D721Med (cell line): ENCODE measurements at places on chromosomes 5 and 9.

- no peak for DNase-seq
Observed at GRCh38 chr5:180069589-180070247, 1.8 kb downstream of the RNF130 start.

DNA sequence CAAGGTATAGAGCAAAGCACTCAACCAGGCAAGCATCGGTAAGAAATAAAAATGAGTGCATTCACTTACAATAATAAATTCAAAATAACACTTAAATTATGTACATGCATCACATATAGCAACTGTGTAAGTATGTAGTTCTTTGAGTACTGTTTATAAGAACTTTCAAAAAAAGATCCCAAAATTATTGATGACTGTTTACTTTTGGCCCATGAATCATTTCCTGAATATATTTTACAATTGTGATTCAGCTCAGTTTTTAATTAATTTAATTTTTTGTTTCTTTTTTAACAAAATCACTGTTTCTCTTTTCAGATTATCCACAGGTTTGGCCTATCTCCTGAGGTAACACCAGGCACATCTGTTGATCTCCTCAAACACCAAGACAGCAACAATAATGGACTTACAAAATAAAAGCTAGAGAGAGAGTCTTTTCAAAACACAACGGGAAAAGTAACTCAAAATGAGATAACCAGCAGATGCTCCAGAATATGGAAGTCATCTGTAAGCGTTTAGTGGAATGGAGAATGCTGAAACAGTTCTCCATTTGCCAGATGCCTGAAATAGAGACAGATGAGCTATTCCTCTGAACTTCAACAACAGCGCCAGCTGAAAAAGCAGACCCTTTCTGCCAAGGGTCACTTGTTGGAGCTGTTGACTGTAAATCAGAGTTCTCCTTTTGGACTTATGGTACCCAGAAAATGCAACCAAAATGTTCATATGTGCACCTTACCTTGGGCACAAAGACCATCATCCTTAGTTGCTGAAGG, 348.6 kb upstream of the RGMB start:
- DNase-seq = no peak

- no peak for DNase-seq
Observed at GRCh38 chr5:106876665-106877194, 794.0 kb downstream of the EFNA5 start.

DNA sequence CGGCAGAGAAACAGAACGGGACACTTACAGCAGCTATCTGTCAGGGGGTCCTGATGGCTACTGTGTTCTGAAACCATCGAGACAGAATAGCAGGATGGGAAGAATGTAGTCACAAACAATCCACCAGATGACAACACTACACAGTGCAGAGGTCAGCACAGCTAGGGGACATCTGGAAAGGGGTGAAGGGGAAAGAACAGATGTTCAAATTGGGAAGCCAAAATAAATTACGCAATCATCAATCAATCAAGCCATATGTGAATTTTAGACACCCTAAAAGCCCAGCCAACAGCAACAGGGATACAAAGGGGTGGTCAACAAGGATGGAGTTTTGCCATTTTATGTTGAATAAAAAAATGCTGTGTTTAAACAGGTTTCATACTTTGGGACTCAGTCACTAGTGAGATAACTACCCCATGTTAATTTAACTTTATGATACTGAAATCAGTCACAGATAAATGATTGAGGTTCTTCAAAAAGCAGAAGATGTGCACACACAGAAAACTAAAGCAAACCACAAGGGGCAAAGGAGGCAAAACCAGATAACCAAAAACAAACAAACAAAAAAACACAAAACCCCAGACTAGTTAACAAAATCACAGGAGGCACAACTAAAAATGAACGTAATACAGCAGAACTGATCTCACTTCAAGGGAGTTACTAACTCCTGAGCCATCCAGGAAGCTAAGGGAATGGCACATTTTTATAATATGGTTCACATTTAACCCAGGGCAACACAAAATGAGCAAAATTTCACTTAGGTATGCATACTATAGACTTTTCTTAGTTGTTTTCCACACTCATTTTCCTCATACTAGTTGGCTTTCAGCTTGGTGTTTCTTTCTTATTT, 65.9 kb downstream of the HABP4 start:
- DNase-seq = no peak

- DNase-seq = no peak
Observed at GRCh38 chr9:81259896-81260295, 429.5 kb downstream of the TLE1 start.

DNA sequence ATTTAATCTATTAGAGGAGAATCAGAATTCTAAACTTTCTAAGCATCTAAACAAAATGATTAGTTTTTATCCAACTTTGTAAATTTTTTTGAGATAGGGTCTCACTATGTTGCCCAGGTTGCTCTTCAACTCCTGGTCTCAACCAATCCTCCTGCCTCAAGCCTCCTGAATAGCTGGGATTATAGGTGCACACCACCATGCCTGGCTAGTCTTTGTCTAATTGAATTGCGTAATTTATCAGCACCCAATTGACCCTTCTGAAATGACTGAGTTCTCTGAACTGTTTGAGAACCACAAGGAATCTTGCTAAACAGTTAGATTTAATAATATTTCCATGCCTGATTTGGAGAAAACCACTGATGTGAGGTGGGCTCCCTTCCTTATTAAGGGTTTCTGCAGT, 75.7 kb downstream of the PJA2 start:
- DNase-seq = no peak

DNA sequence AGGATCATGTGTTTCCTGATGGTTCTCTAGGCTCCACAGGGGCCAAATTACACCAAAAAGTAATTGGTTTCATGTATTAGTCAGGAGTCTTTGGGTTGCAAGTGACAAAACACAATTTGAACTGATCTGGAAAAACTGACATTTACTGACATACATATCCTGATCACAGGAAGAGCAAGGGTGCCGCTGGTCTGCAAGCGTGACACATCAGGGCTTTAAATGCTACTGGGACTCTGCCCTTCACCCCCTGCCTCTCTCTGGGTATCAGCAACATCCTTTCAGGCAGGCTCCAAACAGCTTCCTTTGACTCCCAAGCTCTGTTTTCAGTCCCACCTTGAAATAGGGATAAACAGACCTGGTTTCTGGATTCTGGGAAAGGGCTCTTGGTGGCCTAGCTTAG, 197.5 kb downstream of the PALM2AKAP2 start:
- DNase-seq = no peak

DNA sequence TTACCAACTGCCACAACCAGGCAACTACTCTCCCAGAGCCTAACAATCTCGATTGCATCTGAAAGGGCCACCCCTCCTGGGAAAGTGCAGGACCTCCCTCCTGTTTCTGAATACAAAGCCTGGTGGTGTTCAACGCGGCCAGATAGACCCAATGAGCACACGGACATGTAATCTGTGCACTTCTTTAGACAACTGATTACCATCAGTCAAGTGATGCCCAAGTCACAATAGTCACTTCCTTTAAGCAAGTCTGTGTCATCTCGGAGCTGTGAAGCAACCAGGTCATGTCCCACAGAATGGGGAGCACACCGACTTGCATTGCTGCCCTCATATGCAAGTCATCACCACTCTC, 739 bp downstream of the C9orf72 start:
- no peak for DNase-seq

DNA sequence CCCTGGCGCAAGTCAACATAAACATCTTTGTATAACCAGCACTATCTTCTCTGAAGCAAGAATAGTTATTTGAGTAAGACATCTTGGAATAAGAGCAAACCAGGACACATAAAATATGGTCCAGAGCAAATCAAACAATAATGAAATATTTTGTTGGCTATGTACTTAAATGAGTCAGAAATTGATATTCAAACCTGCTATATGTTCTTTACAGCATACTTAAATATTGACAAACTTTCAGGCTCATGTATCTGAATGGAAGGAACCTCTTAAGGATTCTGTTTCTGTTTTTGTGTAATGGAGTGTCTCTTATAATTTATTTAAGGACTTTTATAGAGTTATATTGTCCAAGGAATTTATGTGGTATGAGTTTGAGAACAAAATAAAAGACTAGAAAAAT, 747.3 kb downstream of the EFNA5 start:
- DNase-seq = no peak

DNA sequence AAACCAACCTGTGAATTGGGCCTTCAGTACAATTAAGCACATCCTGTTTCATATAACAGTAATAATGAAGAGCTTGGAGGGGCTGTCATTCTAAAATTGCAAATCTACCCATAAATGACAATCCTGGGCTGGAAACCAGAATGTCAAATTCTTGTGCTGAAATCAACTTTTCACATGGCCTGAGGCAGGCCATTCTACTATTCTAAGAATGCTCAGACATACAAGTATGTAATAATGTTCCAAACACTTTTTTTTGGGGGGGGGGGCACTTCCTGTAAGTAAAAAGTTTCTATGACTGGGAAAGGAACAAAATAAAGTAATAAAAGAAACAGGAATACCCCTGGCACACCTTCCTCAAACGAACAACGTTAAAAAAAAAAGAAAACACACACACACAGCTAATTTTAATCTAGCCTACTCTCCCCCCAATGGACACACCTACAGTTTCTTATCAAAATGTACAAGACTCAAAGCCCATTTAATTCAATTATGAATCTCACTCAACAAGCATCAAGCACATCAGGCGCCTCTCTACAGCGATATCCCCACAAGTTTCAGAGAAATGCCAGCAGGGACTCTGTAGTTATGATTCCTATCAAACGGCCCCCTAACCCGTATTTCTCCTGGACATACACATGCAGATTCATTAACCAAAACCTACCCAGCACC, 1.4 kb downstream of the ETF1 start:
- no peak for DNase-seq

DNA sequence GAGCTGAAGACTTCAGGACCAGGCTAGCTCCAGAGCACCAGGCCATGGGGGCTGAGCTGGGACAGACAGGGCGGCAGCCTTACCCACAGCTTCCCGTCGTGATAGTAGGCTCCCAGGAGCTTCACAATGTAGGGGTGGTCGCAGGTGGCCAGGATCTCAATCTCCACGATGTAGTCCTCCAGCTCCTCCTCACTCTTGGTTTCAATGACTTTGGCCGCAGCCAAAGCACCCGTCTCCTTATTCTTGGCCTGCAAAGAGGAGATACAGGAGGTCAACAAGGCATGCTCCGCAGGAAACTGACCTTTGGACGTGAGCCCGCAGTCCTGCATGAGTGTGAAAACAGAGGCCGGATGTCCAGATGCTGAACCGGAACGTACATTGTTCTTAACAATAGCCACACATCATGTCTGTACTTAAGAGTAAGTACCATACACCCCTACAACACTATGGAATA, 31.5 kb downstream of the STK10 start:
- DNase-seq = no peak

GRCh38 chr5:80195837-80196400, 59.9 kb downstream of the SERINC5 start:
- no peak for DNase-seq

GRCh38 chr5:110304176-110304575, 422.3 kb downstream of the TMEM232 start:
- DNase-seq = no peak

- DNase-seq = peak; percentile 35
Observed at GRCh38 chr5:74919487-74919886, 53.3 kb upstream of the FAM169A start.

GRCh38 chr5:56264417-56265025, 31.4 kb upstream of the ANKRD55 start:
- DNase-seq = no peak

GRCh38 chr5:158929552-158930218, 170.0 kb downstream of the EBF1 start:
- no peak for DNase-seq

DNA sequence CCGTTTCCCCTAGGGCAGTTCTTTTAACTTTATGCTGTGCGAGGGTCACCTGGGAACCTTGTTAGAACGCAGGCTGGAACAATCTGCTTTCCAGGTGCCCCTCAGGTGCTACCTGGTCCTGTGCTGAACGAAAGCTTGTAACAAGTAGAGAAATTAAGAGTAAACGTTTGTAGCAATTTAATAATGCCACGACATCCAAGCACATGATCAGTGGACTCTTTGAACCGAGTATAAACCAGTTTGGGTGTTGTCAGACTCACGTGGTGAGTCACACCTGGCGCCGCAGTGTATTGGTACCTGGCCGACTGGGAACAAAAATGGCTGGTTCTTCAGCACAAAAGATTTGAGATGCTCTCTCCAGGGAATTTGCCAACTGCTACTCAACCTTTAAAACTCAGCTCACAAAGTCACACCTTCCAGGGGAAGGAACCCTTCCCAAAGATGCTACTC, 926 bp upstream of the MYO10 start:
- no peak for DNase-seq

- DNase-seq = no peak
Observed at GRCh38 chr9:81656004-81656403, 33.3 kb downstream of the TLE1 start.

DNA sequence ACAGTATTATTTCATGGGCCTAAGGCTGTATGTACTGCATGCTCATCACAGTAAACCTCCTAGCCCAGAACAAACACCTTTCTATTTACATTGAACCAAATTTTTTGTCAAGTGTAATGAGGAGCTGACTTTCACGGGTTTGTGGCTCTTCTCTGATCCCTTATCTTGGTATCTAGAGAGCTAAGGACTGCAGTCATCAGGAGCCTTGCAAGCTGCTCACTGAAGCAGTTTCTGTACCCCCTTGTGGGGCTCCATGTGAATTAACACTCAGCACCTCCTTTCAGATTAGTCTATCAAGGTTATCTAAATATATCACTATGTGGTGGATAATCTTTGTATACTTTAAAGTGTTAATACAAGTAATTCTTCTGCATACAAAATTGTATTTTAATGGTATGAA, 108.2 kb downstream of the AUH start:
- no peak for DNase-seq

DNA sequence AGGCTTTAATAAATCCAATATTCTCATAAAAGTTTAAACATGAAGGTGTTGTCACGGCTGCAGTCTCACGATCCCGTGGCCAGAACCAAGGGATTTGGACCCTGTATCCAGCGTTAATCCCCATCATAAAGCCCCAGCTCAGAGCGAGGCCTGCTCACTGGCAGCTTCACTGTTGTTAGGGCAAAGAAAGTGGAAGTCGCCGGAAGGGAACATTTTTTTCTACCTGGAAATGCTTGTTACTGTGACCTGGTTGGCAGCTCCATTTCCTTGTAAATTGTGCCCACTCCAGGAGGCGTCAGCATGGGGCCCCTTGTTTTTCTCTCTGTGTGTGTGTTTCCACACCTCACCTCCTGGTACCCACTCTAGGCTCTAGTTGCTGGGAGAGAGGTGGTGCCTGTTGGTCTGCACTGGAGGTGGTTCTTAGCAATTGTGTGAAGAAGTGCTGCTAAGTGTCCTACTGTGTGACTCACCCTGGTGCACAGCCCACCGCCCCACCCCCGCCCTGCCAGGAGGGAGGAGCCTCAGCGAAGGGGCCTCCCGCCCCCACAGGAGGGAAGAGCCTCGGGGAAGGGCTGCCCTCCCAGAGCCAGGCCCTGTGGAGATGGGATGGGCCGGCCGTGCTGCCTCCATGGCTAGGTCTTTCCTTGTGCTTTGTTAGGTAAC, 105.1 kb downstream of the EHMT1 start:
- DNase-seq = no peak

- DNase-seq = peak; percentile 66
Observed at GRCh38 chr5:72107131-72107900, at the start of gene MAP1B. Gene MAP1B (plus strand): TSS chr5:72107475. CDS start chr5:72107532, 57 bp downstream.

- DNase-seq = no peak
Observed at GRCh38 chr5:76849419-76850291, at the start of gene S100Z. Gene S100Z (plus strand): TSS chr5:76850014. CDS start chr5:76875360, 25,346 bp downstream.
